T1000 (cell line): ENCODE measurements at places on chromosomes 5 and 9.

DNA sequence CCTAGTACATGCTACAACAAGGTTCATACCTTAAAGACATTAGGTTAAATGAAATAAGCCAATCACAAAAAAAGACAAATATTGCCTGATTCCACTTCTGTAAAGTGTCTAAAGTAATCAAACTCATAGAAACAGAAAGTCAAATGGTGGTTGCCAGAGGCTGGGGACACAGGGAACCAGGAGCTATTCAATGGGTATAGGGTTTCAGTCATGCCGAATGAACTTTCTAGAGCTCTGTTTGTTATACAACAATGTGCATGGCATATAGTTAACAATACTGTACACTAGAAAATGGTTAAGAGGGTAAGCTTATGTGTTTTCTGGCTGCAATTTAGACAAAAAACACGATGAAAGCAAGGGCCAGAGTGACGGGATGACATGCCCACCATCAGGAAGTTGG lies 70.8 kb upstream of the EGFLAM start:
- DNase-seq: no peak

GRCh38 chr9:92187390-92187789 lies 72.2 kb upstream of the SPTLC1 start:
- no peak for DNase-seq

GRCh38 chr5:2732850-2733249 lies 18.6 kb downstream of the IRX2 start:
- no peak for DNase-seq

DNA sequence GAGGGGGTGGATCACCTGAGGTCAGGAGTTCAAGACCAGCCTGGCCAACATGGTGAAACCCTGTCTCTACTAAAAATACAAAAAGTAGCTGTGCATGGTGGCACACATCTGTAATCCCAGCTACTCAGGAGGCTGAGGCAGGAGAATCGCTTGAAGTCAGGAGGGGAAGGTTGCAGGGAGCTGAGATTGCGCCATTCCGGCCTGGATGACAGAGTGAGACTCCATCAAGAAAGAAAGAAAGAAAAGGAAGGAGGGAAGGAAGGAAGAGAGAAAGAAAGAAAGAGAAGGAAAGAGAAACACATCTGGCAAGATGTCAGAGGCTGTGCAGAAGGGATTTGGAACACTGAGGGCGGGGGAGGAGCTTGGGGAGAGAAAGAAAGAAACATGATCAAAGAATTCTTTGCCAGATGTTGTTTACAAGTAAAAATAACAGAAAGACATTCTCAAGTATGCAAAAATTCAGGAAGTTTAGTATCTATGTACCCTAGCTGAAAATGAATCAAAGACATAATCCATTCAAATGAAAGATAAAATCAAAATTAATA lies 93.7 kb downstream of the AK8 start:
- DNase-seq: no peak

DNA sequence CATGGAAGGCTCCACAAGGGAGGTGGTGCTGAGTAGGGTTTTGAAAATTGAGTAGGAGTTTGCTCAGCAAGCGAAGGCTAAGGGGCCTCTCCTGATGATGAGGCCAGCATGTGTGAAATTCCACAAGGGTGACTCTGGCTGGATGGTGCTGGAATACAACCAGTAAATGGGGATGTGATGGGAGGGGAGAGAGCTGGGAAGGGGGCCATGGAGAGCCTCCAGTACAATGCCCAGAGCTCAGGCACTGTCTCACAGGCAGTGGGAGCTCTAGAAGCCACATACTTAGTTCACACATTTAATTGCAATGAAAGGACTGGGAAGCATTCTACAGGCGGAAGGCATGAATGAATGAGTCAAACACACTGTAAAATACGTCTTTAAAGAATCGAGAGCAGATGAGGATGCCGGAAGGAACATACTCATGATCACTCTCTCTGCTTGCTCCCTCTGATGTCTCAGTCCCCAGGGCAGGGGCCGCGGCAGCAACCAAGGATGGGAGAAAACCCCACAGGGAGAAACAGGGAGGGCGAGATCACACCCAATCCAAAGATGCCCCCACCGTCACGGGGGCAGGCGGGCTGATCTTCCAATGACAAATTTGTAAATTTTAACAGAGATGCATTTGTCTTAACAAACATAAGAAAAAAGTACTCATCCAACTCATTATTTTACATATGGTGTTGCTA lies 261.0 kb downstream of the NSG2 start:
- no peak for DNase-seq

- DNase-seq: no peak
These were observed 26.2 kb downstream of the NIPAL4 start for GRCh38 chr5:157486221-157486681.

DNA sequence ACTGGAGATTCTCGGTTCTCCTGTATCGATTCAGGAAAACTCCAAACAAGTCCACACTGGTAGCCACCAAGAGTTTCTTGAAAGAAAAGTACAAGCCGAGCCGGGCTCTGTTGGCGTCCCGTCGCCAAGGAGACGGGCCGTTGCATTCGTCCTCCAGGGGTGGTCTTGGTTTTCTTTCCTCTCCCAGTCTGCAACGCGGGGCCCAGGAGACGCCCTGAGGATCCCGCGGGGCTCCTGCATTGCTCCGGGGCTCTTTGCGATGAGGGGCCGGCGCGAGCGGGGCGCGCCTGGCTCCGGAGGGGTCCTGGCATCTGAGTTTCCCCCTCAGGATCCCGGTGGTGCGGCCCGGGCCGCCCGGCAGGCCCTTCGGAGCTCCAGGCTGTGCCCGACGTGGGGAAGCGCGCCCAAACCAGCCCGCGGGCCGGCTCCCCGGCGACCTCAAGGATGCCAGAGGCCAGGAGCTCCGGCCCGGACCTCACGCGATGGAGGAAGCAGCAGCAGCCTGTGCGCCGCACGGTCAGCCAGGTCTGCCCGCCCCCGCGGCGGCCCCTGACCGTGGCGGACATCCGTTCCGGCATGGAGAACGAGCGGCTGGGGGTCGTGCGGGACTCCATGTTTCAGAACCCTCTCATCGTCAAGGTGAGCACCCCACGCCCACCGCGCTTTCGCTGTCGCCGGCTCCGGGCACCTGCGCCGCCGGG lies at the start of gene CFAP77:
Gene CFAP77, plus strand, starts transcription at position 384 of the 701 bp plus-strand sequence. Its CDS starts 61 bp downstream, at position 445.
- no peak for DNase-seq
